LHCN-M2 (cell line): ENCODE measurements at places on chromosomes 1 and 21. TPM values are rescaled to one million over a fixed set of nuclear protein-coding genes. Genes with fewer than 3 reads are reported as not detected.

DNA sequence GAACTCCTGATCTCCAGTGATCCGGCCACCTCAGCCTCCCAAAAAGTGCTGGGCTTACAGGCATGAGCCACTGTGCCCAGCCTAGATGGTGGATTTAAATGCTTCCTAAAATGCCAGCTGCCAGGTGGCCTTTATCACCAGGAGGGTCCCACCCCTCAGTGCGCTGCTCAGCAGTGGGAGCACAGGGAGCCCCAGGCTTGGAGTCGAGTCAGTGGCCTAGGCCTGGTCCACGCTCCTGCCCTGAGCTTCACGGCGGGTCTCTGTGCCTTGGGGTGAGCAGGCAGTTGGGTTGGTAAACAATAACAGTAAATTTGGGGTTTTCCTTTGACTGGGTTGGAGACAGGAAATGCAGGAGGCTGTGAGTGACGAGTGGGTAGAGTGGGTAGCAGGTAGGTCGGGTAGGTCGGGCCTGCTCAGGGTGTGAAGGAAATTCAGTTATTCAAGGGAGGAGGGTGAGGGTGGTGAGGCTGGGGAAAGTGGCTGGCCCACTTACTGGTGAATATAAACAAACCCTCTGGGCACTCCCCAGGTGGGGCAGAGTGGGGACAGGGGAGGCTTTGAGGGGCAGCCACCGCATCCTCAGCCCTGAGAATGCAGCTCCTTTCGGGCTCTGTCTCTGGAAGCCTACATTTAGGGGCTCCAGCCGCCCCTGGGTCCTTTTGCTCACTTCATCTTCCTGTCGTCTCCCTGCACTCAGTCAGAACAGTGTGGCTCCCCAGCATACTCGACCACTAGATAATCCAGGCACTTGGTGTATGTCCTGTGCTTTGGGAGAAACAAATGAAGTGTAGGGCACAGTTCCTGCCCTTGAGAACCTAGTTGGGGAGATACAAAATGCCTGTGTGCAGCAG lies 33.5 kb upstream of the IL19 start:
- no peak for DNase-seq

- DNase-seq = no peak
These were observed 444.2 kb upstream of the LRRC7 start for GRCh38 chr1:69123486-69123885.

DNA sequence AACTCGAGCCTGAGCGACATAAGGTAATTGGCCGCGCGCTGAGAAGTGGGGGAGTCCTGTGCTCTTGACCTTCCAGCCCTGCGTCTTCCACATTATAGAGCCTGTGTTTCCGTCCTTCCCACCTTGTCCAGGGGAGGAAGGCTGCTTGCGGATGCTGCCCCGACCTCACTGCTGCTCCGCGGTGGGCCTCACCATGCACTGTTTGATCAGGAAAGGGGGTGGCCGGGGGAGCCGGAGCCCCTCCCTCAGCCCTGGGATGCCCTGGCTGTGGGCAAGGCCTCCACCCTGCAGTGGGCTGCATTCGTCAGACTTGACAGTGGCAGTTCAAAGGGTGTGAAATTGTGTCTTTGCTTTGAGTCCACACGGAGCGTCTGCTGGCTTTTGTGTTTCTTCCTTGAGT lies 30.1 kb downstream of the PCNT start:
- no peak for DNase-seq

DNA sequence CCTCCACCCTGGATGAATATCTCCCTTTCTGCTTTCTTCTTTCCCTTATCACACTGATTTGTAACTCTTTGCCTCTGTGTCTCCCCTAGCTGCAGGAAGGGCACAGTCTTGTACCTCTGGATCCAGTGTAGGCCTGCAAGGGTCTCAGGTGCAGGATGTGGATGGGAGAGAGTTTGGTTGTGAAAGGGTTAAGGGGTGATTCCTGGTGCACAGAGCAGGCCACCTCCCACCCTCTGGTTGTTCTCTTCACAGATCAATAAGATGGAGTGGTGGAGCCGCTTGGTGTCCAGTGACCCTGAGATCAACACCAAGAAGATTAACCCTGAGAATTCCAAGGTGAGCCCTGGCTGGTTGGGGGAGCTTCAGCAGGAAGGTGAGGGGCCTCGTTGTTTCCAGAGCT lies 15.1 kb downstream of the KDF1 start:
- DNase-seq = no peak

- no peak for DNase-seq
These were observed 146.8 kb downstream of the ZBTB18 start for GRCh38 chr1:244197851-244198375.

DNA sequence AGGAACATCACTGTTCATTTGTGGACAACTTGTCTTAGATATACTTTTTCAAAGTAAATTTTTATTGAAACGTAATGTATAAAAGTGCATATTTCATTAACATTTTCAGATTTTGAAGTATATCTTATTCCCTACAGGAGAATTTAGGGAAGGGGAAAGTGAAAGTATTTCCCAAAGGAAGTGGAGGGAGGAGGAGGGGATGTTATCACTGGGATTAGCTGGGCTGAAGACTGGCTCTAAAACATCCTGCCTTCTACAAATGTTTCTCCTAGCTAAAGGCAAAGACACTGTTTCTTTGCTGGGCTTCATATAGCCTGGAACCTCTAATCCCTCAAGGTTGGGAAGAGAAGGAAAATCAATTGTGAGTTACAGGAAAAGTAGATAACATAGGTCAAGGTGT lies 7.1 kb upstream of the ZNF697 start:
- no peak for DNase-seq

DNA sequence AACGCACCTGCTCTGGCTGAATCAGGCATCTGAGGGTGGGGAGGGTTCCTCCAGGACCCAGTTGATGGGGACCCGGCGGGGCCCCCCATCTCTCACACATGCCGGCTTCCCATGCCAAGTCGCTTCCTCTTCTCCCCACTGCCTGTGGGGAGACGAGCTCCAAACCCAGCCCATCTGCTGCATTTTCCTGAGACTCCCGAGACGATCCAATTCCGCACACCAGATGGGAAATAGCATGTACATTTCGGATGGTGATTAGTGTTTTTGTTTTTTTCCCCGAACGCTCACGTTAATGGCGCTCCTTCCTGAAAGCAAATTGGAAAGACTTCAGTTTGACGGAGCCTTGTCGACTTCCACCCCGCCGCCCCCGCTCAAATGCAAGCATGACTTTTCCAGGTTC lies 13.2 kb upstream of the GRIK3 start:
- DNase-seq = no peak

DNA sequence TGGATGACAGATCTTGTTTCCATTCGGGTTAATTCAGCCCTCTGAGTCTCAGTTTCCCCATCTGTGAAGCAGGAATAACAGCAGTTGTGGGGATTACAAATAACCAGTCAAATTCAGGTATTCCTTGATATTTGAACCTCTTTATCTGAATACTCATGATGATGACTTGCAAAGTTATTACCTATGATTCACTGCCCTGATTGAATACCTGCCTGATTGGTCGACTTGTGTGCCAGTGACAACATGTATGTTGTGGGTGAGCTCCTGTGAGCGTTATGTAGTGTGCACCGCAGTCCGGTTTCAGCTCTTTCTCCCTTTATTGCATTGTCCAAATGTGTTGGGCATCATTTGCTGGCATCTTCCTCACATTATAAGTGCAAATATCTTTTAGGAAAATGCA lies 9.5 kb upstream of the TMEM61 start:
- DNase-seq = no peak

- no peak for DNase-seq
These were observed 11.4 kb downstream of the SH3BP5L start for GRCh38 chr1:248814351-248814750.

DNA sequence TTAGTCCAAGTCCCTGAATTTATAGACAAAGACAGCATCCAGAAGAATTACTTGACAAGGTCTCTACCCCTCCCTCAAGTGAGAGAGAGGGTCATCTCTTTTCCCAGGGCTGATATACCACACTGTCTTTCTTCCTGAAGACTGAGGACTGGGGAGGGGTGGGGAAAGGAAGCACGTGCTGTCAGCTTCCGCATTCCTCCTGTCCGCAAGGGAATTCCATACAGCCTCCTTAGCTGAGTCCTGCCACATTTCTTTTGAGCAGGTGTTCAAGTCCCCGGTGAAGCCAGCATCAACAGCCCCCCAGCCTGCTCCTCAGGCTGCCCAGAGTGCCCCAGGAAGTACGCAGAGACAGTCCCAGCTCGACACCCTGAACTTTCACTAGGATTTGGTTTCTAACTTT lies 34.2 kb downstream of the PCAT6 start:
- DNase-seq = no peak

GRCh38 chr1:190277107-190277506 lies 200.6 kb downstream of the BRINP3 start:
- no peak for DNase-seq

- DNase-seq = no peak
These were observed 3.6 kb downstream of the FAM89A start for GRCh38 chr1:231036416-231036815.

DNA sequence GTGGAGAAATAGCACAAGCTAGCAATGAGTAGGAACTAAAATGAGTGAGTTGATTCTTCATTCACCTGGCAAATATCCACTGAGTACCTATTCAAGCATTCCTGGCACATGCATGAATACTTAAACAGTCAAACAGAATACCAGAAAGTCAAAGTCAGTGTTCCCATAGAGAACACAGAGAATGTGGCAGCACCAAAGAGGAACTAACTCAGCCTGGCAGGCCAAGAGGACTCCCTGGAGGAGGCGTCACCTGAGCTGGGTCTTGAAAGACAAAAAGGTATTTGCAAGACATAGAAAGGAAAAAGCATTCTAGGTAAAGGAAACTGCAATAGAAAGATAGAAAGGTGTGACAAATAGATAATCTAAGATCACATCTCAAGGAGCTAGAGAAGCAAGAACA lies 49.7 kb downstream of the DMRTA2 start:
- no peak for DNase-seq

DNA sequence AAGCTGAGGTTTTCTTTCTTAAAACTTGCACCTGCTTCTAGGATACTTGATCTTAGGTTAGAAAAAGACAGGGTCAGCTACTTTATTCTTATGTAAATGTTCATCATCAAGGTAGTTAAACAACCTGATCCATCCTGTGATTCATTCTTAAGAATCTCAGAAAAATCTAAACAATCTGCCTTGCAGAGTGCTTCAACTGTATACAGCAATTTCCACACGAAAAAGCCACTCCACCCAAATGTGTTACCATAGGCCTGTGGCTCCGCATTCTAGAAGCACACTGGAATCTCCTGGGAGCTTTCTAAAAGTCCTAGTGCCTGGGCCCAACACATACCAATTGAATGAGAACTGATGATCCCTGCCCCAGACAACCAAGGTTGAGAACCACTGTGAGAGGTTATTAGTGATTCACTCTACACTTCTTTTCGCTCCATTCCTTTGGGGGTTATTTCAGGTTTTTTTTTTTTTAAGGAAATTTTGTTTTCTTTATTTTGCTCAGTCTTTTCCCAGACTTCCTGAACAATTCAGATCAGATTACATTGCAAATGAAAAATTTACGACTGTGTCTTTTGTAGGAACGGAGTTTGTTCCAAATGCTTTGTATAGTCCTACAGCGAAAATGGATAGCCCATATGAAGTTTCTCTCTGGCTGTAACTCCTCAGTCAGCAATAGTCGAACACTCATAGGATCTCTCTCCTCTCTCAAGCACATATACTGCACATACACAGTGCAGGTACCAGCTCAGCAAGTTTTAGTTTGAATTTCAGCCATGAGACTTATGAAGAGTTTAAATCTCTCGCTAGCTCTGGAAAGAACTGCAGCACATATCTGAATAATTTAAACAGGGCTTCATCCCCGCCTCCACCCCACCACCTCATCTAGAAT lies 16.1 kb downstream of the SMYD2 start:
- peak; percentile 82 for DNase-seq

GRCh38 chr1:85330214-85330631 lies 53.8 kb upstream of the BCL10 start:
- peak; percentile 94 for DNase-seq

- peak; percentile 84 for DNase-seq
These were observed 16.6 kb upstream of the DR1 start for GRCh38 chr1:93328809-93329760.

GRCh38 chr1:20080441-20081352 lies 10.7 kb downstream of the PLA2G5 start:
- no peak for DNase-seq

- DNase-seq = no peak
These were observed 72.5 kb downstream of the ENAH start for GRCh38 chr1:225580238-225581099.

DNA sequence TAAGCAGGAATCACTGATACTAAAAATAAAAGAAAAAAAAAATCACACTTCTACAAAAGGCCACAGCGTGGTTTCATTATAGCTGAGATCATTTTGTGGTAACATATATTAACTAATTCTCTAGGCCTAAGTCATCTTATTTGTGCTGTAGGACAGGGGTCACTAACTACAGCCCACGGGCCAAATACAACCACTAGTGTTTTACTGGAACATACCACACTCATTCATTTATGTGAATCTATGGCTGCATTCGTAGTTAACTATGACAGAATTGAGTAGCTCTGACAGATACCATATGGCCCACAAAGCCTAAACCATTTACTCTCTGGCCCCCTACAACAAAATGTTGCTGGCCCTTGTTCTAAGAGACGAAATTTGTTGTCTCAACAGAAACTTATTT lies 224.4 kb downstream of the VAV3 start:
- no peak for DNase-seq

WNT2B gene
- 0.23 and 0.38 TPM in 2 replicates for total RNA-seq

RGS18 gene
- not detected in 2 replicates for total RNA-seq

OR10J1 gene
- not detected in 2 replicates for total RNA-seq

LRRC8C gene
- total RNA-seq = 4.8 and 5.7 TPM in 2 replicates

ALPL gene
- 128 and 138 TPM in 2 replicates for total RNA-seq

MPZ gene
- 10.7 TPM in 2 replicates for total RNA-seq

LY9 gene
- total RNA-seq = not detected in 2 replicates

HES3 gene
- total RNA-seq = not detected in 2 replicates
